Inflammatory macrophage treated with lipopolysaccharide for 4 hours (primary cell): ENCODE measurements at places on chromosomes 16 and 17.

- peak; percentile 75 for DNase-seq
Measured at GRCh38 chr16:69494991-69495392, 70.6 kb downstream of the CYB5B start.

DNA sequence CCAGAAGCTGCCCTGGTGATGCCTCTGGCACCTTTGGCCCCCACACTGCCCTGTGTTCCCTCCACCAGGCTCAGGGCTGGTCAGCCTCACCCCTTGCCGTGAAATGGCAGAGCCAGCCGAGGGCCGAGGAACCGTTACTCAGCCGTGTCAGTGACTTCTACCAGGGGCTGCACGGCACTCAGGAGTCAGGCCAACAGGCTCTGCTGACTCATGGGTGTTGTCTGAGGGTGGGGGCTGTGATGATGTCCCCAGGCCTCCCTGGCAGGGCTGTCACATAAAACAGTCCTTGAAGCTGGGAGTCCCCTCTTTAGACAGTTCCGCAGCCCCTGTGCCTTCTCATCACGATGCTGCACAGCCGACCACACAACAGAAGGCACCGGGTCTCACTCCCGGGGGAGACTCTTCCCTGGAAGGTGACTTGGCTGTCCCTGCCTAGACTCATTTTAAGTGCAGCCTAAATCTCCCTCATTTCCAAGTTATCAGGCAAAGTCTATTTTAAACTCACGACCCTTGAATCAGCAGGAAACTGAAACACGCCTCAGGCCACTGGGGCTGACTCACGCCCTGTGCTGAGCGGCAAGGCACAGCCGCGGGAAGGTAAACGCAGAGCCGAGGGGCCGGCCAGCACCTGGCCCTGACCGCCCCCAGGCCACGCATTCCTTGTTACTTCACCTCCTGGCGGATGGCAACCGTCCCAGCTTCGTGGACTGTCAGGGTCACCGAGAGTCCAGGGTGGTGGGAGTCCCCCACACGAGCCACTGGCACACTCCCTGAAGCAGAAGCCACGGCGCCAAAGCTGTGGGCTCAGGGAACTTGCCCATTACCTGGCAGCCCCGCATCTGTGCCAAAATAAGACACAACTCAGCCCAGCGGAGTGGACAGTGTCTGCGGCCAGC, 102.6 kb downstream of the ZNF778 start:
- peak; percentile 75 for DNase-seq

- peak; percentile 59 for DNase-seq
Measured at GRCh38 chr16:89324056-89325010, 106.8 kb downstream of the ZNF778 start.

DNA sequence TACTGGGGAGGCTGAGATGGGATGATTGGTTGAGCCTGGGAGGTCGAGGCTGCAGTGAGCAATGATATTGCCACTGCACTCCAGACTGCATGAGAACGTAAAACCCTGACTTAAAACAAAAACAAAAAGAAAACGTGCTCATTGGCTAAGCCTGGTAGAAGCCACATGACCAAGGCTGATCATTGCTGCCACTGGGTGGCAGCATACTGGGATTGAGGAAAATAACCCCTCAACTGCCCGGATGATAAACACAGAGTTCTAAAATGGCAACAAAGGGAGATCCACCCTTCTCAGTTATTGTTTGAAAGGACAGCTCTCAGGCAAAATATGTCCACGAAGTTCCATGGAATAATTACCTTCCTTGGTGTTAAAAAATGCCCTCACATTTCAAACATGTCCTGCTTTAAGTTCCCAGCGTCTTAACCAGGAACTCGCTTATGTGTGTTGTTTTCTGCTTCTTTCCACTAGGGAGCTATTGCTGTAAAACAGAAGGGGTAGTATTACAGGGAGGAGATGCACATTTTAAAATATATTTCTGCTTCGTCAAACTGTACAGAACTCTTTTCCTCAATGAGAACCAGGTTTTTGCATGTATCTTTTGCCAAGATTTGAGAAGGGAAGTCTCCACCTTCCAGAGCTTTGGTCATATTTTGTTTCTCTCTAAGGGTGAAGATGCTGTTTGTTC, 675.3 kb downstream of the MAF start:
- peak; percentile 67 for DNase-seq

- DNase-seq, result no peak
Measured at GRCh38 chr16:54503856-54504219, 217.3 kb upstream of the IRX3 start.

DNA sequence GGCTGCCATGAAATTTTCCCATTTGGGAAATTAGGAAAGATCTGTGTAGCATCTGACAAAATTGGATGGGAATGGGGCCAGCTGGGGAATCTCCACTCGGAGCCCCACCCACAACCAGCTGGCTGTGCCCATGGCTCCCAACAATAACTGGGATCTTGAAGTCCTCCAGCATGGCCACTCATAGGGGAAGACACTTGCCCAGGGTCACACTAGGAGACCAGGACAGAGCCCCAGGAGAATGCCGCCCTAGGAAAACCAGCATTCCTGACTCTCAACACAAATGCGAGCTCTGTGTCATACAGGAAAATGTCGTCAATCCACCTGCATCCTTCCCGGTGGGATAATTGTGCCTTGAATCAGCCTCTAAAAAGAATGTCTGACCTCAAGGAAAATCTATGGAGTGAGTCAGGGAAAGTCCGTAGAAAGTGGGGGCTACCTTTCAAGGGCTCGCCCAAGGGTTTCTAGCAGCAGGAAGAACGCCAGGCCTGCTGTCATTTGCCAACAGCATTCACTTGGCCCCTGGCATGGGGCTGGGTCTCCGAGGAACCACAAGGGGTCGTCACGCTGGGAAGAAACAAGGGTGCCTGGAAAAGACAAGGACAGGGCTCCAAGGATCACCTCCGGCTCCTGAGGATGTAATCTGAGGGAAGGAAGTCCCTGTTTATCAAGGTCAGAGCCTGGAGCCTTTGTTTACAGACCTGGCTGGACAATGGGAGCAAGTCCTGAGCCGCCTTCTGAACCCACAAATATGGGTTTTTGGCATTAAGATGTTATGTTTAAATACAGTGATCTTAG, 15.9 kb downstream of the CDH5 start:
- no peak for DNase-seq

DNA sequence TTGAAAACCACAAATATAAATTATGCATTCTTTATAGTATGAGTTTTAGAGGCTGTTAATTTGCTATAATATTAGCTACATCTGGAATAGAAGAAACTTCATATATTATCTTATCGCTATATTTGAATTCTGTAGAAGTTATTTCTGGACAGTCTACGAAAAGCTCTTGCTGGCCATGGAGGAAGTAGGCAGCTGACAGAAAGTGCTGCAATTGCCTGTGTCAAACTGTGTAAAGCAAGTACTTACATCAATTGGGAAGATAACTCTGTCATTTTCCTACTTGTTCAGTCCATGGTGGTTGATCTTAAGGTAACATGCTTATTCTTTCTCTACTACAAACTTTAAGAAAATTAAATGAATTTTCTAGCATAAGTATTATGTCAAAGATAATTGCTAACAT, 96.8 kb downstream of the OMG start:
- DNase-seq, result peak; percentile 23

GRCh38 chr16:87238361-87238715, 78.9 kb downstream of the C16orf95 start:
- no peak for DNase-seq

- no peak for DNase-seq
Measured at GRCh38 chr17:76433693-76434092, 19.3 kb downstream of the UBE2O start.

GRCh38 chr16:2808181-2808580, 8.9 kb upstream of the PRSS21 start:
- DNase-seq, result no peak

DNA sequence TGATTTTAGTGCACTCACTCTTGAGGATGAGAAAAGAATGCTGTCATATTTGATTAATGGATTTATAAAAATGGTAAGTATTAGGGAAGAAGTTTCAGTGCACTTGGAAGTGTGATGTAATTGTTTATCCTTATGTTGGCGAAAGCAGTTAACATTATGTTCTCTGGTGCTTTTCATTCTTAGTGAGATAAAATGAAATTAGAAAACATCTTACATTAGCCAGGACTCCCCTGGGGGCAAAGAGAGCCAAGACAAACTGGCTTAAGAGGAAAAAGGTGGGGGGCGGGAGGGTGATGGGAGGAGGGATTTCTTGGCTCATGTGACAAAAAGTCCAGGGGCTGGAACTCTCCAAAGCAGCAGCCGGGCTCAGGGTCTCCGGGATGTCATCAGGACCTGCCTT, 73.2 kb downstream of the KNOP1 start:
- no peak for DNase-seq

GRCh38 chr17:30571921-30572320, 94.7 kb downstream of the GOSR1 start:
- no peak for DNase-seq

- DNase-seq, result no peak
Measured at GRCh38 chr17:69725146-69725545, 310.6 kb downstream of the MAP2K6 start.

- DNase-seq, result no peak
Measured at GRCh38 chr16:88616736-88617135, 21.6 kb upstream of the IL17C start.

DNA sequence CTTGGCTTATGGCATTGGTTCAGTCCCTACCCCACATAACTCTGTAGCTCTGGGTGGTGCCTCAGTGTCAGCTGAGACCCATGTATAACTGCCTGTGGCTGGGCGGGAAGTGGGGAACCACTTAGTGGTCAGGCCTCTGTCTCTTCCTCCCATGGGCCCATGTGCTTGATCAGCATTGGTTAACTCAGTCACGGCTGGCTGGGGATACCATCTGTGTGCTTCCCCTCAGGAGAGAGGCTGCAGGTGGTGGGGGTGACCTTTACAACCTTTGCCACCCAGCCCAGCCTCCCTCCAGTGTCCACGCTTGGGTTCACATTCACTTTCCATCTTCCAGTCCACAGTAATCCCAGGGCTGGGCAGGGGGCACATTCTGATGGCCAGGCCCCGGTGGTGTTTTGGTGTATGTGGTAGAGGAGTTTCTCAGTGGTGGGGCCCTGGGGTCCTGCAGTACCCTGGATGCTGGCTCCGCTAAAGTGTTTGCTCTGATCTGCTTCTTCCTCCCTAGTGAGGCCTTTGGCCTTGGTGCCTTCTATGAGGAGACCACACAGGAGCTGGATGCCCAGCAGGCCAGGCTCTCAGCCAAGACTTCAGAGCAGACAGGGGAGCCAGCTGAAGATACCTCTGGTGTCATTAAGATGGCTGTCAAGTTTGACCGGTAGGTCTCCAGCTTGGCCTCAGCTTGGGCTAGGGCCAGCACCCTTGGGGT, 10.2 kb upstream of the NFATC3 start:
- DNase-seq, result peak; percentile 18

- DNase-seq, result peak; percentile 10
Measured at GRCh38 chr17:27244011-27244410, 49.9 kb upstream of the WSB1 start.

DNA sequence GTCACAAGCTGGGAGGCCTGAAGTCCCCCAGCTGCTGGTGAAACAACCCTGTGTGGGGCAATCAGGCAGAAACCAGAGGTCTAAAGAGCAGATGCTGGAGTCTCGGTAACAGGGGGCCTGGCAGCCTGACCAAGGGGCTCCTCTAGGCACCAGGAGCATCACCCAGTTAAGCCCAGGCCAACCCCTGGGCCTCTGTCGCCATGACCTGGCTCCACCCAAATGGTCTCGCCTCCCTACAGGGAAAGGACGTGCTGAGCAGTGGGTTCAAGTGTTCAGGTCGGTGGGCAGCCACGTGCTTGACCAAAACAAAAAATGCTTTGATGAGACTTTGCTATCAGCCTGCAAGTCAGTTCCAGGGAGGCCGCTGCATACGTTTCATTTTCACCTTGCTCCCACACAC, 240.3 kb downstream of the ZNF423 start:
- DNase-seq, result no peak

GRCh38 chr17:68570526-68570925, 30.6 kb downstream of the FAM20A start:
- DNase-seq, result no peak

- no peak for DNase-seq
Measured at GRCh38 chr16:24789881-24790280, 55.9 kb upstream of the SLC5A11 start.

DNA sequence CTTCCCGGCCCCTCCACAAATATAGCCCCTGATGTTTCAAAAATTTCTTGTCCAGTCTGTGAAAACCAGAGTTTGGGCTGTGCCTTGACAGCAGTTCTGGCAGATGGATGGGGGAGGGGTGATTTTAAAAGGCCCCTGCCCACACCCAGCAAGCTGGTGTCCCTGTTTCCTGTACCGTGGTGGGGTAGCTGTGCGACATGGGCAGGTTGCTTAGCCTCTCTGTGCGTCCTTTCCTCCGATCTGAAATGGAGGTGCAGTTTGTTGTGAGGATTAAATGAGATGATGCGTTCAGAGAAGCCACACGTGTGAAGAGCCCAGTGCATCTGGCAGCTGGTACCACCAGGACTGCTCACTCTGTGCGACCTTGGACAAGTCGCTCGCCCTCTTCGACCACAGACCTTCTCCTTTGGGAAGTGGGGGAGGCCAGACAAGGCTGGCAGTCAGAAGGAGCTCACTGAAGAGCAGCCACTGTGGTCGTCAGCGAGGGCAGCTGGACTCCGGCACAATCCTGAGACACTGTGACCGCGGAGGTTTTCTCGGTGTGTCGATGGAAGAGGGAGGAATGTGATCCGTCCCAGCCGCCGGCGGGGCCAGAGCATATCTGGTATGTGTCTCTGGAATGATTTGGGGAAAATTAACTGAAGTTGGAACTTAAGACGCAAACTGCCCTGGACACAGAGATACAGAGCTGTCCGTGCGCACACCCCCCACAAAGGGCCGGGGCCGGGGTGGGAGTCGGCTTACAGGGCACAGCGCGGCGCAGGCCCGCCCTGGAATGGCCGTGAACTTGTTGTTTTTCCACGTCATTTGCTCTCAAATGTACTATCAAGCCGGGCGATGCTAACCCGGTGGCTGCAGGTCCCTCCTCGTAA, 721 bp upstream of the WFIKKN2 start:
- no peak for DNase-seq

- no peak for DNase-seq
Measured at GRCh38 chr16:53876811-53877210, 172.9 kb downstream of the FTO start.

DNA sequence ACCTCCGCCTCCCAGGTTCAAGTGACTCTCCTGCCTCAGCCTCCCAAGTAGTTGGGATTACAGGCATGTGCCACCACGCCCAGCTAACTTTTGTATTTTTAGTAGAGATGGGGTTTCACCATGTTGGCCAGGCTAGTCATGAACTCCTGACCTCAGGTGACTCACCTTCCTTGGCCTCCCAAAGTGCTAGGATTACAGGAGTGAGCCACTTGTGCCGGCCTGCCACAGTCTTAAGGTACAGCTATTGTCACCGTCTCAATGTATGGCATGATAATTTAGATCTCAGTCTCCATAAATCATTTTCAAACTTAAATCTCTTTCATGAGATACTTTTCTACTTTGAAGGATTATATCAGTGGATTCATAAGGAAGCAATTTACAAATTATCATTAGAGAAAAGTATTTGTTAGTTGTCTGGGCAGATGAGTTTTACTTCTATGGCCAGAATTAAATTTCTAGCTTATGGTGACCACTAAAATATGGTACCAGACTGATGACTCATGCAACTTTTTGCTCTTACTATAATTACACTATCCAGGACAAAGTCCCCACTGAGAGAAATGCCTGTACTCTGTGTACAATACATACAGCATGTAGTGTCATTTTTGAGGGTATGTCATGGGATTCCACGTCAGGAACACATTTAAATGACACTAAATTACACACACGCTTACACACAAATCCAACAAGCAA, 1230.3 kb upstream of the GOT2 start:
- no peak for DNase-seq
